ENCODE measurements at places on chromosomes 1 and 21.

DNA sequence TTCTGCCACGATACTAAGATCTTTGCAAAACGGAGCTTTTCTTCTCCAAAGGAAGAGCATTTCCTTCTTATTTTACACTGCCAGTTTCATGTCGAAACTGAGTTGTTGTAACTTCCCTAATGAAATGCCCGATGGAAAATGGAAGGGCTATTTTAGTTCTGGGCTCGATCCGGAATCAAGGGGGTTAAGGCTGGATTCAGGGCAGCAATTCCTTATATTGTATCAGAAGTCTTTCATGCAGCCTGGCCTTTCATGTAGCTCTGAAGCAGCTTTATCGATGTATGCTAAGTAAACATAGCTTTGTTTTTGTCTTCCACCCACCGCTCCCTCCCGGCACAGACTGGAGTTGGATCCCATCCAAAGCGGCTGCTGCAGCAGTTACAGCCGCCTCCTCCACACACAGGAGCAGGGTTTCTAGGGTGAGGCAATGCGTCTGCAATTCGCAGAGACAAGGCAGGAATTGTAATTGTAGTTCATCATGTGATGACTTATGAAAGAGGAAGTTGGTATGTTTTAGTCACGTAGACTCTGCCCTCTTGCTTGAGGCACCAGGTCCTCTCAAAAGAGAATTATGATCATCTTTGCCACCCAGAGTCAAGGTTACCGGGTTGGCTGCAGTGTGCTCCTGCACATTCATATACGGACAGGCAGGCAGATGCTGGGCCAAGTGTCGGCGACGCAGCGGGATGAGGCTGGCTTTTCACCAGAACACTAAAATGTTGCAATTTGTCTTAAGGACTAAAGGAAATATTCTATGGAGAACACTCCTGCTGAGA lies 2.6 kb upstream of the IRF2BP2 start:
- DNase-seq: peak; percentile 43

DNA sequence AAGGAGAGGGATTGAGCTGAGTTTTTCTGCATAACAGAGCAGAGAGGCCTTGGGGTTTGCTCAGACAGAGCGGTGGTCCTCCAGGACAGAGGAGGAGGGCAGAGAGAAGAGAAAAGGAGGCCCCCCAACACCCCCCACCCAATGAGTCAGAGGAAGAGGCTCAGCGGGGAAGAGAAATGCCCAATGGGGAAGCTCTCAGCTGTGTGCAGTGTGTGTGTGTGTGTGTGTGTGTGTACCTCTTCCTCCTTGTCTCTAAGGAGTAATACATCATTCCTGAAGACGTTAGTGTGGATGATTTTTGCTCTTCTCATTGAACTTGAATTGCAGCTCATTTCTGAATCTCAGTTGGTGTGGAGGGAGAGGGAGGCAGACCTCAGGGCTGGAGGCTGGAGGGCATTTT lies 8.7 kb downstream of the TMPRSS3 start:
- DNase-seq: no peak

GRCh38 chr1:99371413-99371812 lies 107.1 kb downstream of the PLPPR4 start:
- DNase-seq: no peak

- no peak for DNase-seq
These were observed 7.6 kb upstream of the IFNAR1 start for GRCh38 chr21:33317145-33317544.

- no peak for DNase-seq
These were observed 2019.8 kb downstream of the NCAM2 start for GRCh38 chr21:23017989-23018388.

All from activated gamma-delta T cell treated with anti-CD3 and anti-CD28 coated beads, Interleukin-2, amount 50 U/mL, for 16 hours (primary cell).